HFF-Myc (cell line): ENCODE measurements at places on chromosomes 4 and X.

DNA sequence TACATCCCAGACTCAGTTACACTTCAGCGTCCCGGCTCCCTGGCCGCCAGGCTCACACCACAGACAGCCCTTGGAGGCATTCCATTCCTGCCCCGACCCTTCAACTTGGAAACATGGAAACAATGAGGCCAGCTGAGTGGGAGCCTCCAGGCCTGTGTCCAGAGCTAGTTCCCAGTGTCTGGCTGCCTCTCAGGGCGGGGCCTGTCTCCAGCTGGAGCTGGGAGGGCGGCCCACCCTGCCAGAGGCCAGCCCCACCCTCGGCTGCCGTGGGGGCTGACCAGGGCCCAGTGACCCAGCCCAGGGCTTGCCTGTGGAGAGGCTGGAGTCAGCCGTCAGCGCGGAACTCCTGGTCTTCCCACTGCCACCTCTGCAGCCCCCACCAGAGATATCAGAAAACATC, 37.4 kb upstream of the SPON2 start:
- DNase-seq: no peak

DNA sequence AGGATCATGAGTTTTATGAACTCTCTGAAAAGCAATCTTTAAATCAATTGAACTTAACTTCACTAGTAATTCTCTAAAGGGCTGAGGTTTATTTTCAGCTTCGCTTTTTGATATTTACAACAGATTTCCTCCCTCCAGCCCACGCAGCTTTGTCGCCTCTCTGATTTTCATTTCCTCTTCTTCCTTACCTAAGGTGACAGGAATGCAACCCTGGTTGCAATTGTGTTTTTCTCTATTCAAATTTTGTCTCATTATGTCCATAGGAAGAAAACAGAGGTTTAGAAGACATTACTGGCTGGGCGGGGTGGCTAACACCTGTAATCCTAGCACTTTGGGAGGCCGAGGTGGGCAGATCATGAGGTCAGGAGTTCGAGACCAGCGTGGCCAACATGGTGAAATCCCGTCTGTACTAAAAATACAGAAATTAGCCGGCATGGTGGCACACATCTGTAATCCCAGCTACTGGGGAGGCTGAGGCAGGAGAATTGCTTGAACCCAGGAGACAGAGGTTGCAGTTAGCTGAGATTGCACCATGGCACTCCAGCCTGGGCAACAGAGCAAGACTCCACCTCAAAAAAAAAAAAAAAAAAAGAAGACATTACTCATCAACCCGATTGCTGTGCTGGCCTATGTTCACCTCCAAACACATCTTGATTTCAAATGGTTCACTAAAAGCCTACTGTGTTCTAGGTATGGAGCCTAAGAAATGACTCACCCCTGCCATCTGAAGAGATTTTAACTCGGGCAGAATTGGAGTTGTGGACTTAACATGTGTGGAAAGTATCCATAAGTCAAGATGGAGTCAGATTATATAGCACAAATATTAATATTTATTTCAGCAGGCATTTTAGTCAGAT, 36.8 kb downstream of the VSIG4 start:
- DNase-seq: no peak

GRCh38 chrX:50075630-50076339, 125.0 kb downstream of the AKAP4 start:
- no peak for DNase-seq

DNA sequence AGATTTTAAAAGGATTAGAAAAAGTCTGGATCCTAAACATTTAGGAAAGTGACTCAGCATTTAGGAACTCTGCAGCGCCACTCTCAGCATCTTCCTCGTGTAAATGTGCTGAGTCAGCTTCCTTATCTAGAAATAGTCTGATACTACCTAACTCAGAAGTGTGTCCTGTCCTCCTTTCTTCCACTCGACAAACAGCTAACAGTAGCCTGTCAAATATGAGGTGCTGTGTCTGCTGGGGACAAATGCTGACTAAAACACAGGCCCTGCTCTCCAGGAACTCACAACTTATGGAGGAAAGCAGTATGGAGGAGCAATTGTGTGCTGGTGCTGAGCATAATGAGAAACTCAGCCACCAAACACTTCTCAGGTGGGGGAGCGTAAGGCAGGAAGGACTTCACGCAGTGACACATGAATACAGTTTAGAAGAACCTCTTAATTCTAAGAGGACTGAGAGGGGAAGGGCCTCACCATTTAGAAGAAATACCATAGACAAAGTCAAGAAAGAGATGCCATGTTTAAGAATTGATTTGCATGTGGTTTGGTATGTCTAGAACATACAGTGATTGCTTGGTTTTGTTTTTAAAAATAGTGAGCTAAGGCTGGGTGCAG, 125.3 kb downstream of the SOWAHB start:
- no peak for DNase-seq

GRCh38 chrX:30791296-30792278, 97.5 kb downstream of the TAB3 start:
- DNase-seq: no peak
